Germinal center (tissue), 1 donor: ENCODE measurements at places on chromosomes 16 and 17.

DNA sequence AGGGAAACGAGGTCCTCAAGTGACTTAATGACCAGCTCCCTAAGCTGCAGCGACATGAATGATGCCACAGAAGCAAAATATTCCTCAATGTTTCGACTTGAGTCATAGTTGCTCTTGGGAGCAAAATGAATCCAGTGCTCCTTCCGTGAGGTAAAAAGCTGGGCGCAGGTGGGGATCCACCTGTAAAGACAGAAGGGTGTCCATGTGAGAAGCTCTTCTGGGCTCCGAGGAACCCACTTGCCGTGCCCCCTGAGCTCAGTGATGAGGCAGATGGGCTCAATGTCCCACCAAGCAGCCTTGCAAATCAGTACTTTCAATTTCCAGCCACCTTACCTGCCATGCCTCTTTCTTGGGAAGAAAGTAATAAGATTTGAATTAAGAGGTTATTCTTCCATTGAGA, 25.5 kb downstream of the DNAH3 start:
- no peak for DNase-seq

DNA sequence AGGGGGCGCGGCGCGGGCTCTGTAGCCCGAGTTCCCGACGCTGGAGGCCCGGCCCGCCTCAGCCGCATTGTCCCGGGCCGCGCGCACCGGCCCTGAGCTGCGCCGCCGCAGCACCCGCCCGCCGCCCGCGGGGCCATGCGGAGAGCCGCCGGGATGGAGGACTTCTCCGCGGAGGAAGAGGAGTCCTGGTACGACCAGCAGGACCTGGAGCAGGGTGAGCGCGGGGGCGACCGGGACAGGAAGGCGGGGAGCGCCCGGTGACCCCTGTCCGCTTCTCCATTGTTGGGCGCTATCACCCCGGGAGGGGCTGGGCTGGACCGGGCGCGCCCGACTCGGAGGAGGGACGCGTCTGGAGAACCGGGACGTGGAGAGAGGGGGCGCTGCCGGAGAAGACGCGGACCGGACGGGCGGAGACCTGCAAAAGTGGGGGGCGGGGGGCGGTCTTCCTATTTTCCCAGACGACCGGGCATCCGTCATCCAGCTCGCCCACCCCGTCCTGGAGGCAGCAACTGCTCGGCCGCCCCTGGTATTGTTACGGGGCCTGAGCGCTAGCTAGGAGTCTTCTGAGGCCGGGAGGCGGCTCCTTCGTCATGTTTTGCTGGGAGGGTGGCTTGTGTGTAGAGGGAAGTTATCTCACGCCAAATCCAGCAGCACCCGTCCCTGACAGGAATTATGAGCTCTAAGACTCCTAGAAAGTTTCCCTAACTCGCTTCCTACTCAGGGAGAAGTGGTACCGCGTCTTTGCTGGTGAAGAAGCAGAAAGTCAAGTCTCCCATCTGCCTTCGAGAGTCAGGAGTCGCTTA, 678 bp downstream of the CDR2L start:
- DNase-seq, result no peak

GRCh38 chr17:41869426-41869825, 4.2 kb upstream of the KLHL11 start:
- DNase-seq, result no peak

GRCh38 chr16:8370374-8371270, 219.7 kb downstream of the TMEM114 start:
- DNase-seq, result no peak

DNA sequence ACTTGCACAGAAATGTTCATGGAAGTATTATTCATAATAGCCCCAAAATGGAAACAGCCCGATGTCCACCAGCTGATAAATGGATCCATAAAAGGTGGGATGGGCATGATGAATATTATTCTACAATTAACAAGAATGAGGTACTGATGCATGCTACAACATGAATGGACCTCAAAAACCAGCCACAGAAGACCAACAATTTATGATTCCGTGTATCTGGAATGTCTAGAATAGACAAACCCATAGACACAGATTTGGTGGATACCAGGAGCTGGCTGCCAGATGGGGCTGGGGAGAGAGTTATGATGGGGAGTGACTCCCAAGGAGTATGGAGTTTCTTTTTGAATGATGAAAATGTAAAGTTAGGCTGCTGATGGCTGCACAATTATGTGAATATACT, 10.8 kb upstream of the NAGLU start:
- DNase-seq, result no peak

- no peak for DNase-seq
These were observed 22.6 kb upstream of the CBFA2T3 start for GRCh38 chr16:88999457-89000206.
